ENCODE measurements at places on chromosomes 4 and X.

GRCh38 chr4:1604706-1605205 is 79.4 kb downstream of the FAM53A start:
- DNase-seq, result peak; percentile 28

GRCh38 chr4:140346136-140346535 is 27.3 kb upstream of the SCOC start:
- DNase-seq, result no peak

GRCh38 chr4:189202869-189203271 is 737.8 kb upstream of the FRG1 start:
- DNase-seq, result no peak

DNA sequence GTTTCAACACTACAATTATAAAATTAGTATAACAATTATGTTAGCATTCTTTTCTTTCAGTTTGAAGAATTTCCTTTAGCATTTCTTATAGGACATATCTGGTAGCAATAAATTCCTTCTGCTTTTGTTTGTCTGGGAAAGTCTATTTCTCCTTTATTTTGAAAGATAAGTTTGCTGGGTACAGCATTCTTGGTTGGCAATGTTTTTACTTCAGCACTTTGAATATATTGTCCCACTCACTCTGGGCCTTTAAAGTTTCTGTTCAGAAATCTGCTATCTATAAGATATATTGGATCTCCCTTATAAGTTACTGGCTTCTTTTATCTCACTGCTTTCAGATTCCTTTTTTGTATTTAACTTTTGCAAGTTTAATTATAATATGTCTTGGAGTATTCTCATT is 222.1 kb downstream of the PARM1 start:
- DNase-seq, result no peak

- no peak for DNase-seq
Measured at GRCh38 chr4:169103966-169104412, 93.9 kb upstream of the CBR4 start.

DNA sequence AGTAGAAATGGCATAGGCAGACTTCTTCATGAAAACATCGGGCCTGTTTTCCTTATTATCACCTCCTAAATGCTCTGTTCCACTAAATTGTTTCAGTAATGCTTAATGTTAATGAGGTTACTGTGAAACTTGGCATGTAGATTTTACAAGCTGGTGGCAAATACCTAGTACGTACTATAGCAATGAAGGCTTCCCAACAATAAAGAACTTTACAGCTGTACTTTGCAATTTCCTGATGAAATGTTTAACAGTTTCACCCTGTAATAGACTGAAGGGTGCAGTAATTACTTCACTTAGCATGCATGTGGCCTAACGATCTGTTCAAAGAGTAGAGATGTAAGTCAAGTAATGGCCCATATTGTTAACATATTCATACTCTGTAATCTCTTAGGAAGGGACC is 524.7 kb downstream of the IL15 start:
- DNase-seq, result no peak

GRCh38 chr4:89275587-89275986 is 32.0 kb downstream of the GPRIN3 start:
- no peak for DNase-seq

DNA sequence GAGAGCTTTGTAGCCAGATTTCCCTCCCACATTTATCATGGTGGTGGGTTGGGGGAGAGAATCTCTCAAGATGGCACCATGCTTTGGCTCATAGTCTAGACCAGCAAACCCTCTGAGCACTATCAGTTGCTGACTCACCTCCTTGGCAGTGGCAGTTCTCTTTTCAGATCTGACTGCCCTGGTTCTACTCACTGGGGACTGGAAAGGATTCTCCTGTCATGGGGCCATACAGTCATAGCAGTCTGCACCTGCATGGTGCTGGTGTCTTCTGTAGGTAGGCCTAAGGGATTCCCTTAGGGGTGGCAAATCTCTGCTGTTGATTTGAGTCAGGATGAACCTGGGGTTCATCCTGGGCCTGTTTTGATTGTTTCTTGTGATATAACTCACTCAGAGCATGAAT is 2.6 kb downstream of the TEX13B start:
- no peak for DNase-seq

DNA sequence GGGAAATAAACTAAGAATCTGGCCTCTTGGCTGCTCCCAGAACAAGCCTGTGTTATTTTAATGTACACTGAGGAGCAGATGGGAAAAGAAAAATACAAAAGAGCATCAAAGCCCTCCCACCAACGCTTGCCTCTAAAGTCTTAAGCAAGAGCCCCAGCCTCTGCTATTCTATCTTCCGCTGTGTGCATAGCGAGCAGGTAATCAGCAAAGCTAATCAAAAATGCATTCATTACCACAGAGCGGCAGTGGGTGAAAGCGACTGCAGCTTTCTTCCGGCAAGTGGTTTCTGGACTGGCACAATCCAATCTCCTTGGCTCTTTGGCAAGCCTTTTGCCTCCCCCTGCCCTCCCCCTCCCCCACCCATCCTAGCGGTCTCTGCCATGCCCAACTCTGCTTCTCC is 13.5 kb upstream of the GRIA3 start:
- DNase-seq, result no peak

GRCh38 chr4:3295837-3296624 is 3.2 kb downstream of the RGS12 start:
- DNase-seq, result no peak

DNA sequence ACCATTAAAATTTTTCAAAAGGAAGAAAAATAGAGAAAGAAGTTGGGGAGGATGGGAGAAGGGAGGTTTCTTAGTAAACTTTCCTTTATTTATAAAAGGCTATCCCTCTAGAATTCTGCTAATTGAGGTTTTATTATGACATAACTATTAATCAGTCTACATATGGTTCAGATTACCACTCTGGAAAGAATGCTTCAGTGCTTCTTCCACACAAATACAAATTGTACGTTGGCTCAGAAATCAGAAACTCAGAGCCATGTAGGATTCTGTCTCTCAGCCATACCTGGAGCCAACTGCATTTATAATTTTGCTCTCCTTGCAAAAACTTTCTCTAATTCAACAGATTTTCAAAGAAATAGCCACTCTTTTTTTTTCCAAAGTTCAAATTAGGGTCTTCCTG is 37.1 kb downstream of the SRPX start:
- no peak for DNase-seq

DNA sequence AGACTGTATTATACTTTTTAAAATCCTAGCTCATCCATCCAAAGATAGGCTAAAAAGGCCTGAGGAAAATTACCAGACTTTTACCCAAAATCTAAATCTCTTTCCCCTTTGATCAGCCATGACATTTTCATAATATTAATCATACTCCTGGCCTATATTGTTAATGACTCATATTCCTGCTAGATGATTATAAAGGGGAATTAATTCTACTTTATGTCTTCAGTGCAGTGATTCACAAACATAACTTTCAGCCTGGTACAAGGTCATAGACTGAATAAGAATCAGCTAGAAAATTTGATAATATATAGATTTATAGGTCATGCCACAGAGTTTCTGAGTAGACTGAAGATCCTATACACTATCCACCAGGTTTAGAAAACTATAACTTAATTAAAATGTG is 1905.4 kb downstream of the C4orf33 start:
- no peak for DNase-seq

DNA sequence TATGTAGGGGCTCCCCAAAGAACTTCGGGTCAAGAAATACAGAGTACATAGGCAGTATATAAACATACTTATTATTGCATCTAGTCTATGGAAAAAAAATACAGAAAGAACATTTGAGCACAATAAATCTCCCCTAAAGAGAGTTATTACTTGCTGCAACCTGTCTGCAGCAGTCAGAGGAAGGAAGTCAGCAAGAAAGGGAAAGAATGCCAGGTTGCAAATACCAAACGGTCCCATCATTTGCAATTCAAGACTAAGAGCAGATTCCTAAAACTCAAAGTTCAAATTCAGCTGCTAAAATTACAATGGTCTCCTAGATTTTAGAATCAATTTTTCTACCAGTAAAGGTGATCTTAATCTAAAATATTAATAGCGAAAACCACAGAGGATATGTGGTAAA is 236.2 kb upstream of the NUDT6 start:
- DNase-seq, result no peak

GRCh38 chr4:90951037-90951436 is 823.8 kb downstream of the CCSER1 start:
- no peak for DNase-seq

DNA sequence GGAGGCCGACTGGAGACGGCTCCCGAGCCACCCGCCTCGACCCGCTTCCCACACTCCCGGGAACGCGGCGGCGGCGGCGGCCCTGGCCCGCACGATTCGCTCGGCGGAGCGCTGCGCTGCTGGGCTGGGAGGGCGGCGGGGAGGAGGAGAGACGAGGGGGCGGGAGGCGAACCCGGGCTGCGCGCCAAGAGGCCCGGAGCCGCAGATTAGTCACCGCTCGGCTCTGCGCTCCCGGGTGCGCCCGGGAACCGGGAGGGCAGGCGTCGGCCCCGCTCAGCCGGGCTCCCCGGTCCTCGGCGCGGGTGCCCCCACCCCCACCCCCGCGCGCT is 11.2 kb upstream of the BCOR start:
- DNase-seq, result peak; percentile 46

GRCh38 chr4:77093401-77093800 is 17.6 kb upstream of the CCNI start:
- DNase-seq, result no peak

DNA sequence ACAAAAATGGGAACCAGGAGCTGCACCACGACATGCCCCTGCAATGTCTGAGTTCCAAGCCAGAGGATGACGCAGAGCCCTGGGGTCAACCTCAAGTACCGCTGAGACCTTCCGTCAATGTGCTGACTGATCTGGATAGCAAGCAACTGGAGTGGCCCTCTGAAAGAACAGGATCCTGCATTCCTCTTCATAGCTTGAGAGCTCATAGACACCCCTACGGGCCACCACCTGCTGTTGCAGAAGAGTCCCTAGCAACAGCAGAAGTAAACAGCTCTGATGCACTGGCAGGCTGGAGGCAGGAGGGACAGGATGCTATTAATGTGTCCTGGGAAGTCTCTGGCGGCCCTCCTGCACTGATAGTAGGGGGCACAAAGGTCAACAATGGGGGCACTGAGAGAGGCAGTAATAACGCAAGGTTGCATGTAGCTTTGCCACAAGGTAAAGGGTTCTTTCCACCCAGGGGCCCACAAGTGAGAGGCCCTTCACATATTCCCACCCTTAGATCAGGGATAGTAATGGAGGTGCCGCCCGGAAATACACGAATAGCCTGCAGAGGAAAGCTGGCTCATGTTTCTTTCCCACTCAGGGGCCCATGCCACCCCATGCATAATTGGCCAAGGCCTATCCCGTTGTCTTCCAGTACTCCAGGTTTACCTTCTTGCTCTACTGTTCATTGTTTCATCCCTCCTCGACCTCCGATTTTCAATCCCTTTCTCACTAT is 1.3 kb downstream of the PRR32 start:
- DNase-seq, result no peak

DNA sequence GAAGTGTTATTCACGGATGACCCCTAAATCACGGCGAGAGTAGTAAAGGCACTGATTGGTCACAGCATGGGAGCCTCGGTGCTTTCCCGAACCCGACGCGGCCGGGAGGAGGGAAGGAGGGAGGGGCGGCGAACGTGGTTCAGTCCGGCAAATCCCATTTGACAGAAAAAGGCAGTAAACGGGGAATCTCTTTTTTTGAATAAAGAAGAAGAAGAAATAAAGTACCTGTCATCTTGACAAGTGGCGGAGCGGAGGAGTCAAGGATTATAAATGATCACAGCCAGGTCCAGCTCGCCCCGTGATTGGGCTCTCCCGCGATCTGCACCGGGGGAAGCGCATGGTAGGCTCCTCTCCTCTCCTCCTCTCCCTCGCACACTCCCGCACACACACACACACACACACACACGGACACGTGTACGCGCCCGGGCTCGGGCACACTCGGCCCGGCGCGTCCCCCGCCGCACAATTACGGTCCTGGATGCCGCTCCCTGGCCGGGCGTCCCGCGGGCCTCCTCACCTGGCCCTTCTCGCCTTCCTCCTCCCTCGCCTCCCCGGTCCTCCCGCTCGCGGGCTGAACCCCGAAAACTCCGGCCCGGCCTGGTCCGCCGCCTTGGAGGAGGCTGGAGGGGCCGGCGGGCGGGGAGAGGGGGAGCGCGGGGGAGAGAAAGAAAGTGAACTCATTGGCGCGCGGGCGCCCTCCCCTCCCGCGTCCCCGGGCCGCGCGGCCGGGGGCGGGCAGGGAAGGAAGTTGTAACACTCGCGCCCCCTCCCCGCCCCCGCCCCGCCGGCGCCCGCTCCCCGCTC is 99.2 kb upstream of the TENM3 start:
- DNase-seq, result no peak

GRCh38 chrX:50814701-50815100 is 707 bp upstream of the SHROOM4 start:
- DNase-seq, result no peak

- DNase-seq, result no peak
Measured at GRCh38 chrX:145816601-145817315, 871 bp upstream of the SLITRK2 start.

DNA sequence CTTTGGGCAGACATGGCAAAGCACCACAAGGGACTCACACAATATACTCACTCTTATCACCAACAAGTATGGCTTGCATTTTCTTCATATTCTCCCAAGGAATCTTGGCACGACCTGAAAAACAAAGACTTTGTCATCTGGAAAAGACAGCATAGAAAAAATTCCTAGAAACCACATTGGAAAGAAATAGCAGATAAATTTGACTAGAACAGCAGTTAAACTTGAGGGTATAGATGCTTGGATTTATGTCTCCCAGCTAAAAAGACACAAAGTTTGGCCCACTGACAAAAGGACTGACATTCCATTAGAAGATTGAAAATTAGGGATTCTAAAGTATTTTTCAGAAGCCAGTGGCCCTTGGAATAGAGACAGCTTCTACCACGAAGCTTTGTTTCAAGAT is 6.9 kb upstream of the VEGFC start:
- DNase-seq, result no peak

DNA sequence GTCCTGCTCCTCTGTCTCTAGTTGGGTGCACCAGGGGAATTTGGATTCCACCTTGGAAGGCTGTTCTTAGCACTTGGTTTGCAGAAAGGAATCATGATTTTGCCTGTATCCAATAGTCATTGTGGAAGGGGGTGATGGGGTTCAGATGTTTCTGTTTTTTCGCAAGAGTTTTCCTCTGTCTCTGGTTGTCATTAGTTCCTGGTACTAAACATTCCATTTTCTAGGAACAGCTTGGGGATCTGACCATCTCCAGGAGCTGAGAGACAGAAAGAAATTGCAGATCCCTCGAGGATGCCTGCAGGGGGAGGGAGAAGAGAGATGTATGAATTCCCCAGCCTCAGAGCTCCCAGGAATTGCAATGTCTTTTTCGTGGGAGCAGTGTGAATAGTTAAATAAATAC is 70.9 kb downstream of the CYTL1 start:
- DNase-seq, result no peak
